ENCODE measurements at places on chromosomes 3 and 15.

DNA sequence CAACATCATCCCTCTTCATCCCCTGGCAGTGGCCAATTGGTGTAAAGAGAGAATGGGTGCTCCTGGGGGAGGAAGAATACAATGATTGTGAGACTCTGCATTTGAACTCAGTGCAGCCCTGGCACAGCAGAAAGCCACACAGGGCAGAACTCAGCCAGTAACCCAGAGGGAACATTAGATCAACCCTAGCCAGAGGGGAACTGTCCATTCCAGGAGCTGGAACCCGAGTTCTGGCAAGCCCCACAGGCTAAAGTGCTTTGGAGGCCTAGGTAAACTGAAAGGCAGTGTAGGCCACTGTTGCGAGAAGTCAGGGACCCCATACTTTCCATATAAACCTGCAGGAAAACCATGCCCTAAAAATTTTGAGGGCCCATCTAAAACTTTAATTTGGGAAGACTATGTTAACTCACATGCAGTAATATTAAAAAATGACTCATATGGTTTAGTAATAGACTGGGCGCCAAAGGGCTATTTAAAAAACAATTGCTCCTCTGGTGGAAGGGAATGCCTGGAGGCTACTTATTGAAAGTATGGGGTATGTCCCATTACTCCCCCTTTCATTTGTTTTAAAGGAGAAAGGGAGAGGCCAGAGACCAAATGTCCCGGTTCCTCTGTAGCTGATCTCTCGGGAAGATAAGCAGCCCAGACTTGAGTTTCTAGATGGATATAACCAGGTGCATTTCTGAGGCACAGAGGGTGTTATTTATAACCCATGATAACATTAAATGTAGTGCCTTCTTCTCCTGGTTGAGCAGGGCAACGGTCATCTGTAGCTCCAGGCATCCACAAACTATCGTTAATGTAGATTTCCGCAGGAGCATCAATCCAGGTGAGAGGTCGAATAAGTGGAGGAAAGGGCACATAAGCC is 5.8 kb upstream of the RAD51 start:
- no peak for DNase-seq

- DNase-seq, result no peak
Observed at GRCh38 chr3:129553719-129554118, 10.7 kb downstream of the H1-8 start.

DNA sequence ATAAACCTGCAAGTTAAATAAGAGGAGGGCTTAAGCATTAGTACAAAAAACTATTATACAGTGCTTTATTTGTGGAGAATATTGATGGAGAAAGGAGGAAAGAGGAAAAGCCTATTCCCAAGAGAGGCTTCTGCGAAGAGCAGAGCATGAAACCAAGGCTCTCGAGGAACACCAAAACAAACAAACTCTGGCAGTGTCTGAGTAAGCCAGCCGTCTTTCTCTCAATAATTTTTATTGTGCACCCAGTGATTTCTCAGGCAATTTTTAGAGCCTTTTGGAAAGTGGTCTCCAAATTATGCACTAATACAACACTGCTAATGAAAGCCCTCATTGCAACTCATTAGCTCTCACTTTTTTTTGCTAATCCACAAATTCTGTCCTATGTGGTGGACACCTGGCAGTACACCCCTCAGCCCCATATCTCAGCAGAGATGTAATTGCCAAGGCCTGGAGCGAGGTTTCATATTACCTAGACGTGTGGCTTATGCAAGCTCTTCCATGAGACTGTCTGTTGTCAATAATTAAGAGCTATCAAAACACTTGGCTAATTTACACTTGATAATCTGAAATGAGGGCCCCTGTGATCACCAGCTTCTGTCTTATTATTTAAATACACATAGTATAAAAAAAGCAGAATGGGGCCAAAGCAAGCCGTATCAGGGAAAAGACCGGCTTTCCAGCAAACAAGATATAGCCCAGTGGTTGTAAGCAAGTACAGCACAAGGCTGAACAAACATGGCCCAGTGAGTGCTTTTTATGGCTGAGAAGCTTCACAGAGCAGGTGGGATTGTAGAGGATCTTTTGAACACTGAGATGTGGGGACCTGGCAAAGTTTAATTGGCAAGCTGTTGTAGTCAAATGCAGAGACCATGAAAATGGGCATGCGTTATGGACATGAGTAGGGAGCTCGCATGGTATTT is 216.9 kb downstream of the ROBO2 start:
- peak; percentile 62 for DNase-seq

- no peak for DNase-seq
Observed at GRCh38 chr3:135807879-135808278, 157.6 kb upstream of the PPP2R3A start.

- no peak for DNase-seq
Observed at GRCh38 chr3:125119752-125120378, 64.1 kb upstream of the HEG1 start.

DNA sequence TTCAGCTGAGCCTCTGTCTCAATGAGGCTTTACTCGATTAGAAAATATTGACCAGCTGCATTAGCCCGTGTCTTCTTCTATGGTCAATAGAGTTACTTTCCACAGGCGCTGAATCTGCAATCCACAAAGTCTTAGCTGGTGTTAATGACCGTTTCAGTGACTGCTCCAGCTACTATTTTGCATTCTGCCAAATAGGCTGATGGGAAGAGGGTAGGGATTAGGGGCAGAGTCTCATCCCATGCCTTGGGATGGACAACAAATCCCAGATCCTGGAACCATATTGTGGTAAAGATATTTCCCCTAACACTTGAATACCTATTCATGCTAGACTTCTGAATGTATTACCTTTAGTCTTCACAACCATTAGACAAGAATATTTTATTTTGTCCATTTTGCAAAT is 29.5 kb upstream of the MAGI1 start:
- DNase-seq, result no peak

DNA sequence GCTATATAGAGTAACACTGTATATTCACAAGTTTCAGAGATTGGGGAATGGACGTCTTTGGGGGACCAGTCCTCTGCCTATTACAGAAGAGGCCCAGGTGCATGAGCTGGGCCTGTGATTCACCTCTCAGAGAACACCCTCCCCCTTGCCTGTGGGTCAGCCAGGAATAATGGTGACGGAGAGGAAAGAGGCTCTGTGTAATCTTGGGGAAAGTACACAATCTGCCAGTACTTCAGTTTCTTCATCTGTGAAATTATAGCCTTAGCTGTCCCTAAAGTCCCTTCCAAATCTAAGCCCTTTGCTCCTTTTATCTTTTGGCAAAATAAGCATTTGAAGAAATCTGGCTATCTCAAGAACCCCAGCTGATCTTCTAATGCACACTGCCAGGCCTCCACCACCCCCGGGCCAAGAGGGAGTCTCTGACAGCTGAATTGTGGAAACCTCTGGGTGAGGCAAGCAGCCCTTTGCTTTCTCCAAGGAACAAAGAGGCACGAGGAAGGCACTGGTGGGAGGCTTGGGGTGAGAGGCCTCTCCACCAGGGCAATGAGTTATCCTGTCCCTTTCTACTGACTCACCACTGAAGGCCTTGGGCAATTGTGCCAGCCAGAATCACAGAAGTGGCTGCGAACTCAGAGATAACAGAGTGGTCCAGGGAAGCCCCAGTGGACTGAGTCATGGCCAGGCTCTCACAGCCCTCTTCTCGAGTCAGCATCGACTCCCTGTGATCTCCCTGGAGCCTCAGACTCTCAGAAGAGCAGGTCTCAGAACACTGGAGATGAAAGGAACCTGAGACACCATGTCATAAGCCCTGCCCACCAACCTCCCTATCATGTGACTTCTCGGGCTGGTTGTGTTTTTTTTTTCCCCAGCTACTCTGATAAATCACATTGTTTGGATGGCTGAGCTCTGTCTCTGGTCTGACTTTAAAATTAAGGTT is 31.8 kb downstream of the CCNL1 start:
- DNase-seq, result no peak

GRCh38 chr3:138445654-138446053 is 11.2 kb downstream of the ESYT3 start:
- DNase-seq, result no peak
